Thyroid gland (tissue), 4 donors: ENCODE measurements at places on chromosomes 4 and X. TPM values are rescaled to one million over a fixed set of nuclear protein-coding genes. Genes with fewer than 3 reads are reported as not detected.

The ZFP92 gene
- total RNA-seq: 1.1 TPM

The MYOZ2 gene
- not detected for total RNA-seq

The FRMD7 gene
- not detected for total RNA-seq

The ARSD gene
- total RNA-seq: 39.1 TPM

The VCX gene
- 0.54 TPM for total RNA-seq
